ENCODE measurements at places on chromosomes 2 and 18.

- peak; percentile 61 for DNase-seq
Observed at GRCh38 chr2:70247364-70248180, 856 bp downstream of the TIA1 start.

DNA sequence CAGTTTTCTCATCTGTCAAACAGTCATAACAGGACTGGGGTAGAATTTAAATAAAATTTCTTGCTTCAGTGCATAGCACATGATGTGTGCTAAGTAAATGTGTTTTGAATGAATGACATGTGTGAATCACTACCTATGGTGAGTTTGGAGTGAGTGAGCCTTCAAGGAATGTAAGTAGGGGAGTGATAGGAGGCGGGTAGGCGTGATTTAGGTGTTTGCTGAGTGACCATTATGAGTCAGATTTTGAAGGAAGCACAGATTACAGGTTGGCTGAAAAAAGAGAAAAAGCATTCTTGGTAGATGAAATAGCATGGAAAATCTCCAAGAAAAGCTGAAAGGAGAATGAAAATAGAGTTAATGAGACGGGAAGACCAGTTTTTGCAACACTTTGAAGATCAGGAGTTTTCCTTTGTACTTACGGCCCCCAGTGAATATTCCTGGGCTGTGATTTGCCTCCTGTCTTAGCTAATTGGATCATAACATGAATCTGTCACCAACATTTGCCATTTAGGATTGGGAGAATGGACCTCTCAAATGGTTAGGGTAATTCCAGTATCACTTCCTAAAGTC lies 136.9 kb upstream of the GATA6 start:
- DNase-seq = no peak

GRCh38 chr2:46142546-46143428 lies 154.4 kb upstream of the EPAS1 start:
- no peak for DNase-seq

- DNase-seq = peak; percentile 39
Observed at GRCh38 chr2:142286618-142287017, 155.8 kb upstream of the LRP1B start.

DNA sequence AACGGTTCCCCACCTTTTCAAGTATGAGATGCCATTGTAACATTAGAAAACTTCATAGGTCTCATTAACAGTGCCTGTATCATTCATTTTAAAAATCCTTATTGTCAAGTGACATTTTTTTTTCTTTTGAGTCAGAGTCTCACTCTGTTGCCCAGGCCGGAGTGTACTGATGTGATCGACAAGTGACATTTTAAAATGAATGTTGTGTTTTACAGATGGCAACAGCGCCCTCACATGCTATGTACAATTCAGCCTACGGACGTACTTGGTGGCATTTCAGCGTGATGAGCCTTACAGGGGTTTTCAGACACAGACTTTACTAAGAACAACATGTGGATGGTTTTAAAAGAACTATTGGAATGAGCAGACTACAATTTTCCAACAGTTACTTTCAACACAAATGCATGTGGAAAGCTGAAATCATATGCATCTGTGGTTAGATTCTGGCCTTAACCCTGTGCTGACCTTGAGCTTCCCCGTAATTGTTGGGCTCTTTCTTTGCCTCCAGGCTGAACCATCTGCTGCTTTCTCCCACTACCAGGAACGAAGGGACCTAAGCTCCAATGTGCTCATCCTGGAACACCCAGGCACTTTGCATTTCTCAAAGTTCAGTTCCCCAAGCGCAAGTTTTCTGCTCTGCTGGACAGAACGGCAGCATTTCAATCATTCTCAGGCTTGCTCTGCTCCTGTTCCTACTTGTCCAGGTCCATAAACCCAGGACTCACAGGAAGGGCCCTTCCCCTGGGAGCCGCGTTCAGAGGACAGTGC lies 119.9 kb upstream of the NDUFV2 start:
- DNase-seq = peak; percentile 78

DNA sequence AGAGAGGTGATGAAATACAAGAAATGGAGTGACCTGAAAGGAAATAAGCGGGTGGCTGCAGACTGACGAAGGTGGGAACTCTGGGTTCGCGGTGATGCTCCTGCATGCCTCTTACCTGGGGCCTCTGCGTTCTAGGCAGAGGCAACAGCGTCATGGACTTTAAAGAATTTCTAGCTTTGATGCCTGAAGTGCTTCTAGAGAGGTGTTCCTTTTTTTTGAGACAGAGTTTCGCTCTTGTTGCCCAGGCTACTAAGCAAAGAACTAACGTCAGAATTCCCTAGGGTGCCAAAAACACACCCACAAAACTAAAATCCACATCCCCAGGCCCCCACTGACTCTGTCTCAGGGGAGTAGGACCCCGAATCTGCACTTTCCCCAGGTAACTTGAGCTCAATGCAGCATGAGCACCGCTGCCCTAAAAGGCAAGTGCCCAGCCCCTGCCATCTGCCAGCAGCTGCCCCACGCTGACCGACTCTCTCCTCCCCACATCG lies 110.5 kb upstream of the ID2 start:
- DNase-seq = no peak

DNA sequence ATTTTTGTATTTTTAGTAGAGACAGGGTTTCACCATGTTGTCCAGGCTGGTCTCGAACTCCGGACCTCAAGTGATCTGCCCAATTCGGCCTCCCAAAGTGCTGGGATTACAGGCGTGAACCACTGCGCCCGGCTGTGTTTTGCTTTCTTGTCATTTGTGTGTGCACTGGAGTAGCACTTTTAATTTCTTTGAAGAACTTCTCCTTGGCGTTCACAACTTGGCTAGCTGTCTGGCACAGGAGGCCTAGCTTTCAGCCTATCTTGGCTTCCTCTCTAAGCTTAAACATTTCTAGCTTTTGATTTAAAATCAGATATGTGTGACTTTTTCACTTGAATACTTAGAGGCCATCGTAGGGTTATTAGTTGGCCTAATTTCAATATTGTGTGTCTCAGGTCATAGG lies 93.0 kb downstream of the COMMD1 start:
- no peak for DNase-seq

DNA sequence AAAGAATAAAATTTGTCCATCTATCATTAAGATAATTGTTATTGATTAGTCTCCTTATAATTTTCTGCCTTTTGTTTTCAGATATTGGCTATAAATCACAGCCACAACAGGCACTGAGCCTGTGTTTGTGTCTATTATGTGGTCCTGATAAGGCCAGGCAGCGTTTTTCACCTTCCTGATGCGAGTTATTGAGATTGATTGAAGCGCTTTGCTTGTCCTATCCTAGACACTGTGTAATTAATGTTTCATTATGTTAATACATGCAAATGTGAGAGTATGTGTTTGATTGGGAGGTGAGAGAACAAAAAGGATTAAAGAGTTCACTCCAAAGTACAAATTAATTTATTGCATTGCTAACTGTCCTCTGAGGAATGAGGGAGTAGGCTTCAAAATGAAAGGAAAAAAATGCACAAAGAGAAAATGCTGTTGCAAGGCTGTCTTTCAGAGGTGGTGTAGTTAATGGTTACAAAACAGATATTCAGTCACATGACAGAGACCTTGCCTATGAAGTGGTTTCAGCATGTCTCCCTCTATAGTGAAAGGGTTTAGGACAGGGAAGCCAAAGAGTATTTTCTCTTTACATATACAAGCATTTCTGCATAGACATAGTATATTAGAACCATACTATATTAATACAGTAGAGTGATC lies 391.1 kb downstream of the DCC start:
- no peak for DNase-seq

DNA sequence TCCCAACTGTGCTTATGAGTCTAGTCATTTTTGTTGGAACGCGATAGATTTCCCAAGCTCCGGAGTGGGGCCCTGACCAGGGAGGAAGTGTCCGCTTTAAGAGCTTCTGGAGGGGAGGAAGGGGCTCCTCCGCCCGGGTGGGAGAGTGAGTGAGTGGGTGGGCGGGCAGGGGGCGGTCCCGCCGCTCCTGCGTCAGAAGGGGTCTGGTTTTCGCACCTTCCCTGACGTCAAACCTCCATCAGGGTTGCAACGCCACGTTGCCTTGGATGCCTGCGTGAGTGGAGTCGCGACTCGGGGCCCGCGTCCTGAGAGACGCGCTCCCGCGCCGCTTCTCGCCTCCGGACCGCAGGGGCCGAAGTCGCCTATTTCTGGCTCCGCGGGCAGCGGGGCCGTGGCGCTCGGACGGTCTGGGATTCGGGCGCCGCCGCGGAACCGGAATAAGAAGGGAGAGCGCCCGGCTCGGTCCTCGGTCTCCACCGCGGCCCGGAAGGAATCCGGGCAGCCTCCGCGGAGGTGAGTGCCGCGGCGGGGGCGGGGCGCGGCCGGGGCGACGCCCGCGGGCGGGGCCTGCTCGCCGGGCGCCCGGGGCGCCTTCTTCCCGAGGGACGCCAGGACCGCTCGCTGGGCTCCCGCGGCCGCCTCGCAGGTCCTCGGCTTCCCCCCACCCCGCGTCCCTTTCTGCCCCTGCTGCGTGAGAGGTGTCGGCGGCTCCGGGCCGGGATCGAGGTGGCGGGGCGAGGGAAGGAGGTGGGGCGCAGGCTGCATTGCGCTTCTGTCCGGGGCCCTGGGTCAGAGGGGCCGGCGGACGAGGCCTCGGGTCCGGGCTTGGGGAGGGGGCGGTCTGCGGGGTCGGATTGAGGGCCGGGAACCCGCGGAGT lies at the start of gene ZDBF2:
ZDBF2 (plus strand) TSS at position 230 of the 878 bp plus-strand sequence. CDS start 7,187 bp downstream, outside the sequence.
- DNase-seq = peak; percentile 35

DNA sequence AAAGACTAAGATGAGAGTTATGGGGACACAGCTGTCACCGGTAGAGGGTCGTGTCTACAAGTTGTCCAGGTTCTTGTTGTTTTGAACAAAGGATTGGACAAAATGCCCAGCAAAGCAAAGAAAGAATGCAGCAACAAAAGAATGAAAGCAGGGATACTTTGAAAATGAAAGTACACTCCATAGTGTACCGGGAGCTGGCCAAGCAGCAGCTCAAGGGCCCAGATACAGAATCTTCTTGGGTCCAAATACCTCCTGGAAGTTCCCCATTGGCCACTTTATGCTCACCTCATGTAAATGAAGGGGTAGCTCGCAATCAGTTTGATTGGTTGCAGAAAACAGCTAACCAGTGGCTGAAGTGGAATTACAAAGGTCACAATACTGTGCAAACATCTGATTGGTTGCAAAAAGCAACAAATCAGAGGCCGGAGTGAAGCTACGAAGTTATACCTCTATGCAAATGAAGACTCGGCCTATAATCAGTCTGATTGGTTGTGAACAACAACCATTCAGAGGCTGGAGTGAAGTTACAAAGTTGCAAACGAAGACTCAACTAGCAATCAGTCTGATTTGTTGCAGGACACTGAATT lies 474.9 kb upstream of the TMEFF2 start:
- no peak for DNase-seq

DNA sequence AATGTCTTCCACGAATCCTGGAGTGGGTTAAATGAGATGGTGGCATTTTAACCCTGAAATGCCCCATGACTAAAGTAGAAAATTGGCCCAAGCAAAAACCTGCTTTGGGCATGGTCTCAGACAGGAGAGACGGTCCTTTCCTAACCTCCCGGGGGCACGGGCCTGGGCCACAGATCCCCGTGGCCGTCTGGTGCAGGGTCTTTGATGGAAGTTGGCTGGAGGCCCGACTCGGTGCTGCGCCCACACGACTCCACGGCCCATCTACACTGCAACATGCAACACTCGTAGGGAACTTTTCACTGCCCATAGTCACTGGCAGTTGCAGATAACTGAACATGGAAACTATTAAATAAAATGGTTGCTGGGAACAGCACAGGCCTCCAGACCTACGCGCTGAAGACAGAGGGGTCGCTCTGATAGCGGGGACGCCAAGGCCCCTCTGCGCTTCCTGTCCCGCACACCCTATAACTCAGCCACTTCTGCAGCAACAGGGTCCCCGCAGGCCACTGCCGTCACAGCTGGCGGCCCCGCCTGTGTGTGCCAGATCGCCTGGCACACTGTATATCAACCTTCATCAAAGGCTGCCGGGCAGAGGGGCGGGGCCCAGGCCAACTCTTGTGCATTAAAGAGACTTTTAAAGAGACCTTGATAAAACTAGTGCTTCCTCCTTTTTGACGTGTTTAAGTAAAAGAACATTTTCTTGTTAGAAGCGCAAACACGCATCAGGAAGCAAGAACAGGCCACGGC lies 214.1 kb downstream of the TWIST2 start:
- DNase-seq = peak; percentile 86

DNA sequence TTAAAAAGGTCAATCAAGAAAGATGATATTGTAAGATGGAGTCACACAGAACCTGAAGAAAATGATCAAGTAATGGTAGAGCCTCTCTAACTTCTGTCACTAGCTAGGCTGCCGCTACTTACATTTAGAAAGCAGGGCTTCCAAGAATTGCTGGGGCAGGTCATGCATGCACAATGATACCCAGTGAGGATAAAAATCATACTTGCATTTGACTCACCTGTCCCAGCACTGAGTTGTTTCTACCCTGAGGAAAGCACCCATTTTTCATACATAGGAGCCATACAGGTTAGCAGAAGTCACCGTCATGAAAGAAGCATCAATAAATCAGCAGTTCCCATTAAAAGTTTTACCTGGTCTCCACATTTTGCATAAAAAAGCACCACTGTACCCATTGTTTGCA lies 662.3 kb upstream of the FANCL start:
- DNase-seq = no peak

DNA sequence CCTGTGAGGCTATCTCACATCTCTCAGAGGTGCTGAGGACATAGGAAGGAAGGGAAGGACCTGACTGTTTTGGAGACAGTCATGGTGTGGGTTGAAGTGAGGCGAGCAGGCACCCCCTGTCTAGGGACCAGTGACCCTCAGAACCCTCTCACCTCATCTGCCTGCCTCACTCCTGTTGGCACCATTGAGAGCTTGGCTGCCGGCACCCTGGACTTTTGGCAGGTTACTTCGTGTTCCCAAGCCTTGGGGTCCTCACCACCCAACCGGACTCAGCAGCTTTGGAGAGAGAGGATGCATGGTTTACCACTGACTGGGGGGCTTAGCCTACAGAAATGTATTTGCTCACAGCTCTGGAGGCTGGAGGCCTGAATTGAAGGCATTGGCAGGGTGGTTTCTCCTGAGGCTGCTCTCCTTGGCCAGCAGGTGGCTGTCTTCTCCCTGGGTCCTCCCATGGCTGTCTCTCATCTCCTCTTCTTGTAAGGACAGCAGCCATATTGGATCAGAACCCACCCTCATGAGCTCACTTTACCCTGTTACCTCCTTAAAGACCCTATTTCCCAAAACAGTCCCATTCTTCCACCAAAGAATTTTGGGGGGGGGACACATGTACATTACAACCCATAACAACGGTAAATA lies 142.0 kb downstream of the TSN start:
- DNase-seq = peak; percentile 76

DNA sequence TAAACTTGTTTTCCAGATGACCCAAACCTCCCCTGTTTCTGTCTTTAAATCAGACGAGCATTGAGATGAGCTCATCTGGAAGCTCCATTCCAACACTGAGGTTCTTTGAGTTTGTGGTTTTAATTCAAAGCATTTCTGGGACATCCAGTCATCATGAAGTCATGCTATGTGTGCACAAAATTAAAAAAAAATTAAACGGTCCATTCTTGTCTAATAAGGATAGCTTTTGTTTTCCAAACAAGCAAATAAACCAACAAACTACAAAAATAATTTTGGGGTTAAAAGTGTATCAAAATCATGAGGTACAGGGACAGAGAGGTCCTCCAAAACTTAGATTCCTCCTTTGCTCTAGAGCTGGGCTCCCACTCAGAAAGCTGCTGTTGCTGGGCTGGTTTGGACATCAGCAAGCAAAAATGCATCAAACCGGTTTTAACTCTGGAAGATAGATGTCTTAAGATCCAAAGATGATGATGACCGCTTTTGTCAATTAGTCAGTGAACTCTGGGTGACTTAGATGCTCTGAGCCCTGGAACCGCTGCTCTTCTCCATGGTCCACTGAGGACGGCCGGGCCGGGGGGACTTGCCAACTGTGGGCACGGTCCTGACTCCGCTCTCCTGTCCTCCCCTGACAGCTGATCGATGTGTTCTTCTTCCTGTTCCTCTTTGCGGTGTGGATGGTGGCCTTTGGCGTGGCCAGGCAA lies 65.4 kb downstream of the TRPM8 start:
- DNase-seq = no peak

GRCh38 chr2:71849111-71849510 lies 298.6 kb downstream of the CYP26B1 start:
- DNase-seq = no peak
